HT1080 (cell line): ENCODE measurements at places on chromosomes 6 and 20. TPM values are rescaled to one million over a fixed set of nuclear protein-coding genes. Genes with fewer than 3 reads are reported as not detected.

KCNQ2 gene
- under 0.01 and 0.23 TPM in 2 replicates for total RNA-seq

NUP43 gene
- 42.5 and 49.7 TPM in 2 replicates for total RNA-seq

TMEM63B gene
- 14.1 and 19.1 TPM in 2 replicates for total RNA-seq

KCNQ5 gene
- 6.9 and 11.3 TPM in 2 replicates for total RNA-seq

FAM83C gene
- not detected in 2 replicates for total RNA-seq

CRNKL1 gene
- 23.3 and 24.6 TPM in 2 replicates for total RNA-seq
